ENCODE measurements at places on chromosomes 5 and 9.

DNA sequence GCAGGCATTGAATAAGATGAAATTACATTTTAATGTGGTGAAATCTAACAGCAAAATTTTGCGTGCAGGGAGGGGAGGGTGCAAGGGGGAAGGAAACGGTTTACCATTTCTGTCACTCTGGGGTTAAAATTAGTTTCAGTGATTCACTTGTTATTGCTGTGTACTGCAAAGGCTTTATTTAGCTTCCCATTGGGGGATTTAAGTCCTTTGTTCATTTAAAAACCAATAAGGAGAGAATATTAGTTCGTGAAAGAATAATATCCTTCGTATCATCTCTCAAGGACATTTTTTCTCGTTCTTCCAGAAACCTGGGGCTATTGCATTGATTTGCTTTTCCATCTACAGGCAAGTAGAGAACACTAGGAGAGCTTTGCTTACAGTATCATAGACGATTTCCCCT is 667.8 kb upstream of the RGMB start:
- DNase-seq = no peak

- no peak for DNase-seq
Observed at GRCh38 chr5:175463641-175464040, 14.7 kb upstream of the SFXN1 start.

GRCh38 chr5:56311306-56311905 is 78.3 kb upstream of the ANKRD55 start:
- no peak for DNase-seq

DNA sequence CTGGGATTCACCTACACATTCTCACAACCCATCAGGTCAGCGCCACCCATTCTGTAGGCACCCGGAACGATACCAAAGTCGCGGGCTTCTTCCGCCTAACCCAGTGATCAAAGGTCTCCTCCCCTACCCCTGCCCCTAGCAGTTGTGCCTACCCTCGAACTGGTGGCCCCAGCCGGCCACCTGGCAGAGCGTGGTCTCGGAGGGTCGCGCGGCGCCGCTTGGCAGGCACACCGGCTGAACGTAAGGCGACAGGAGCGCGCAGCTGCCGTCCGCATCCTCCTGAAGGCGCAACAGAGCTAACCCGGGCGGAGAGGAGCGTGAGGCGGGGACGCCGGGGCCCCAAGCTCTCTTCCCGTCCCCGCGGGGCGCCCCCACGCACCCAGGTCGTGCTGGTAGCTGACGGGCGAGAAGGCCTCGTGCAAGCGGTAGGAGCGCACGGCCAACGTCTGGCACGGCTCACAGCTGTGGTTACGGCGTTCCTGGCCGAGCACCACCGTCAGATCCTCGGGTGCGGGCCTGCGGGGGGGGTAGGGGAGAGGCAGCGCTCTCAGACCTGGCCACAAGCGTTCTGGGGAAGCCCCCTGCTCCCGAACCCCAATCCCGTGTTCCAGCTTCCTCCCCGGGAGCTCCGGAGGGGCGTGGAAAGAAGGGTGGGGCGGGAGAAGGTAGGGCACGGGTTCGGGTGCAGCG is 2.8 kb upstream of the PFN3 start:
- DNase-seq = peak; percentile 63

- DNase-seq = no peak
Observed at GRCh38 chr9:133080161-133080560, 18.4 kb downstream of the CEL start.

DNA sequence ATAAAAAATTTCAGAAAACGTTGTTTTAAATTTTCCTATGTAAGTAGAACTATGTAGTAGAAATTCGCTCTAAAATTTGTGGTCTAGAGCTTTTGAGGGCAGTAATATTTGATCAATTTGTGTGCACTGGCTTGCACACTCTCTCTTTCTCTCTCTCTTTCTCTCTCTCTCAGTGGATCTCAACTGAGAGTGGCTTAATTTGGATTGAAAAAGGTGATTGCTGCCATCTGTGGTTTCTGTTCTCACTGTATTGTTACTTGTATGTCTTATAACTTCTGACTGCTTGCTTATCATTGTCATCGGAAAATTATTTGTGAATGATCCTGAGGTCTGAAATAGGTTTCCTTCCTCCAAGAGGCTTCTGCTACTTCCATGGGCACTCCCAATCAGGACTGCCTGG is 368.2 kb downstream of the KCTD16 start:
- DNase-seq = no peak

- no peak for DNase-seq
Observed at GRCh38 chr5:135533334-135533733, 2.4 kb downstream of the NEUROG1 start.

- peak; percentile 10 for DNase-seq
Observed at GRCh38 chr5:59562756-59563389, 330.7 kb downstream of the PDE4D start.

DNA sequence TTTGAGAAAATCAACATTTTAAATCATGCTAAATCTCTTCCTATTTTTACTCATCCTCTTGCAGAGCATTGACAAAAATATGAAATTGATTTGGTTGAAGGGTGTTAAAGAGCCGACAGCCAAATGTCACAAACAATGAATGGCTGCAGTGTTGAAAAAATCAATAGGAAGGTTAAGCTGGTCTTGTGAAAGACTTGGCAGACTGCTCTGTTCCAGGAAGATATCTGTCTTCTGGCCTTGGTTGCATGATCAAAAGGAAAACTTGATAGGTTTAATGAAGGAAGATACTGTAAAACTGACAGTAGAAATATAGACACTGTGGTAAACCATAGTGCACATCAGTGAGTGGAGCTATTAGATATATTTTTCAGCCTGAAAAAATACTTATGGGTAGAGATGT is 103.6 kb downstream of the PBX3 start:
- no peak for DNase-seq

DNA sequence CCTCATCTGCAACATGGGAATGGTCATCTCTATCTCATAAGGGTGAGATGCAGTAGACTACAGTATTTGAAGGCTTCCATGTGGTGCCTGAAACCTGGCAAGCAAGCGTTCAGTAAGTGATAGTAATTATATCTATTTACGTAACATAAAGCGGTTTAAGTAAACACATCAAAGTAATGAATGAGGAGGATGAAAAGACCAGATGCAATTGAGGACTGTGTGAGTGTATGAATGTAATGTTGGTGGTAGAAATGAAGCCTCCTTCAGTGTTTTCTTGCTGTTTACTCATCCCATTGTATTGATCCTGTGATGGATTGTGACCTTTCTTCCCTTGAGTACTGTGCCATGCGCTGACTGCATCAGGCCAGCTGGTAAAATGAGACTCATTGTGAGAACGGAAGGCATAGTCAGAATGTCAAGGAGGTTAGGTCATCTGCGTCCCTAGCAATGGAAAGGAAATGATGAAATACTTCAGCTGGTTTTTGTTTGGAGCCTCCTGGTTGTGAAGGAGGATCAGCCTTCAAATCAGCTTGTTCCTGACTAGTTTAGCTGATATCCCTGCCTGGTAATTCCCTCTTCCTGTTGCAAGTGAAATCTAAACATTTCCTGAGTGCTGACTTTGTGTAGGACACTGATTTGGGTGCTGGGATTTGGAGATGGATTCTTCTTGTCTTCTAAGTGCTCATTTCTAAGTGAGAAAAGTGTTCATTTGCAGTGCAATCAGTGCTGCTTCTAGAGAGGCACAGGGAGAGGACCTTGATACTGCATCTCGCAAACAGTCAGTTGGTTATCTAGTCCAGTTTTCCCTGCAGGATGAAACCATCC is 35.6 kb downstream of the TNFSF8 start:
- no peak for DNase-seq

GRCh38 chr5:180070756-180071530 is 616 bp downstream of the RNF130 start:
- DNase-seq = no peak

GRCh38 chr5:132425009-132425937 is 55.8 kb downstream of the SLC22A5 start:
- peak; percentile 82 for DNase-seq

DNA sequence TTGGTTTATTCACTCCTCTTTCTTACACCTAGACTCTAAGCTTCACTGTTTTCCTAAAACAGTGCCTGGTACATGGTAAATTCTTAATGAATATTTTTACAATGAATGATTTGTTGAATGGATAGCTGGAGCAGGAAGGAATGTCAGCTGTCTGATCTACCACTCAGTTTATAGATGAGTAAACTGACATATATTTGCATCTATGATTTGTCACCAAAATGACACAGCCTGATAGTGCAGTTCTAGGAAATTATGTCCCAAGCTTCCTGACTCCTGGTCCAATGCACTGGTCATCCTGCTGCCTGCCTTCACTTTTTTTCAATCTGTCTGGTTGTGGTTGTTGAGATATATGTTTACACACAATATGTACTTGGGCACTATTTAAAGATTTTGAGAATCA is 651.7 kb upstream of the WWC1 start:
- no peak for DNase-seq

DNA sequence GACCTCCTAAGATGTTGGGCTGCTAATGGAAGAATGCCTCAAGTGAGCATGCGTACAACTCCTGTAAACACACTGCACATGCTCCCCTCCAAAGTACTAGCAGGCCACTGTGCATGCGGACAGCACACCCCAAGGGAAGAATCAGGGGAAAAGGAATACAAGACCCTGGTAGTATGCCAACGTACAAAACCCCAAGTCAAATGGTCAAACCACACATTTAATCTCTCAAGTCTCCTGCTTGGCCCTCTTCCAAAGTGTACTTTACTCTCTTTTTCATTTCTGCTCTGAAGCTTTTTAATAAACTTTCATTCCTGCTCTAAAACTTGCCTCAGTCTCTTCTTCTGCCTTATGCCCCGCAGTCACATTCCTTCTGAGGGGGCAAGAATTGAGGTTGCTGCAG is 466.4 kb downstream of the DMRTA1 start:
- no peak for DNase-seq

DNA sequence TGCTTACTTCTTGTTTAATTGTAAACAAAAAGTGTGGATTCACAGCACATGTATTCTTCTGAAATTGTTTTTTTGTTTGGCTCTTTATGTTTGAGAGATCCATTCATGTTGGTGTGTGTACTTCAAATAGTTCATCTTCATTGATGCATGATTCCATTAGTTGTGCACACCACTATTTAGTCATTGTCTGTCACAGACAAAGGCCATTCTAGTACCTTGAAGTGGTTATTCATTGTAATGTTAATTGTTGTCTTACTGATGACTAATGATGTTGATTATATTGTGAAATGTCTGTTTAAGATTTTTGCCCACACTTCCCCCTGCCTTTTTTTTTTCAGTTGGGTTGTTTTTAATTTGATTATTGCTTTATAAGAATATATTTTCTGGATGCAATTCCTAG is 391.3 kb downstream of the DIRAS2 start:
- no peak for DNase-seq

GRCh38 chr9:104725014-104725413 is 22.5 kb upstream of the NIPSNAP3A start:
- no peak for DNase-seq

DNA sequence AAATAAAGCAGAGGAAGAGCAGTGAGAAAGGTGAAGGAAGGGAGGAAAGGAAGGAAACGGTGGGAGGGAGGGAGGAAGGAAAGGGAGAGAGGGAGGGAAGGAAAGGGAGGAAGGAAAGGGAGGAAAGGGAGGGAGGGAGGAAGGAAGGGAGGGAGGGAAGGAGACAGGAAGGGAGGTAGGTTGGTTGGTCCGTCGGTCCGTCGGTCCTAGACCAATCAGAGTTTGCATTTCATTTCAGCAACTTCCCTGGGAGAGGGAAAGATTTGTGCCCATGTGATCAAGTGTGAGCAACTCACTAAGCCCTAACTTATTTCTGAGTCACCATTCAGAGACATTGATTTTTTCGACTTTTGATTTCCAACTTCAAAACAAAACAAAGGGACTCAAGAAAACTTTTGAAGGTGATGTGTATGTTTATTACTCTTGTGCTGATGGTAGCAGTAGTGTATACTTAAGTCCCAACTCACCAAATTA is 18.8 kb downstream of the NANS start:
- DNase-seq = peak; percentile 49

GRCh38 chr9:118882684-118883083 is 486.6 kb downstream of the BRINP1 start:
- DNase-seq = no peak

DNA sequence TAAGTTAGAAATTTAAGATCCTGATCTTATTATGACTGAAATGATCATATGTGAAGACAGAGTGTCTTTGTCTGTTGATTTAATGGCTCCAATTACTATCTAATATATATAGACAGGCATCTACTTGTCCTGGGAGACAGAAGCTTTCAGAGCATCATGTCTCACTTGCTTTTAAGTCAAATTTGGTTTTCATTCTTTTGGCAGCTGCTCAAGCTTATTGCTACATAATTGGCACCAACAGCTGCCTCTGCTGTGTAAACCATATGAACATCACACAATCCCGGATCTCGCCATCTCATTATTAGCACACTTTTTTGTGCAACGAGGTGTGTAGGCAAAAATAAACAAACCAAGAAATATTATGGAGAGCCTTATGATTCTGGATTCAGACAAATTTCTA is 1717.9 kb downstream of the EFNA5 start:
- no peak for DNase-seq

DNA sequence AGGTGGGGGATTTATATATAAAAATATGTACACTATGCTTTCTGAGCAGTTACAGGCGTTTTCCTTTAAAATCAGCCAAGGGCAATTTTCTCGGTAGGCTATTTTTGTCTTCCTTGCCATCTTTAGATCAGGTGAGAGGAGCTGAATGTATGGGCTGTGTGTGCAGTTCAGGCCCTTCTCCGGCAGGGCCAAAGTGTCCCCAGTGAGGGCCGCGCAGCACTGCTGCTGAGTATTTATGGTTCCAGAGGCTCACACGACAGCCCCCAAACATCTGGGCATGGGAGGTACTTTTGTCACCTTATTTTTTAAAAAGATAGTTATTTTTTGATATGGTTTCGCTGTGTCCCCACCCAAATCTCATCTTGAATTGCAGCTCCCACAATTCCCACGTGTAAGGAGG is 11.5 kb downstream of the GFPT2 start:
- DNase-seq = no peak

GRCh38 chr5:179416114-179416822 is 71.0 kb upstream of the ADAMTS2 start:
- no peak for DNase-seq

DNA sequence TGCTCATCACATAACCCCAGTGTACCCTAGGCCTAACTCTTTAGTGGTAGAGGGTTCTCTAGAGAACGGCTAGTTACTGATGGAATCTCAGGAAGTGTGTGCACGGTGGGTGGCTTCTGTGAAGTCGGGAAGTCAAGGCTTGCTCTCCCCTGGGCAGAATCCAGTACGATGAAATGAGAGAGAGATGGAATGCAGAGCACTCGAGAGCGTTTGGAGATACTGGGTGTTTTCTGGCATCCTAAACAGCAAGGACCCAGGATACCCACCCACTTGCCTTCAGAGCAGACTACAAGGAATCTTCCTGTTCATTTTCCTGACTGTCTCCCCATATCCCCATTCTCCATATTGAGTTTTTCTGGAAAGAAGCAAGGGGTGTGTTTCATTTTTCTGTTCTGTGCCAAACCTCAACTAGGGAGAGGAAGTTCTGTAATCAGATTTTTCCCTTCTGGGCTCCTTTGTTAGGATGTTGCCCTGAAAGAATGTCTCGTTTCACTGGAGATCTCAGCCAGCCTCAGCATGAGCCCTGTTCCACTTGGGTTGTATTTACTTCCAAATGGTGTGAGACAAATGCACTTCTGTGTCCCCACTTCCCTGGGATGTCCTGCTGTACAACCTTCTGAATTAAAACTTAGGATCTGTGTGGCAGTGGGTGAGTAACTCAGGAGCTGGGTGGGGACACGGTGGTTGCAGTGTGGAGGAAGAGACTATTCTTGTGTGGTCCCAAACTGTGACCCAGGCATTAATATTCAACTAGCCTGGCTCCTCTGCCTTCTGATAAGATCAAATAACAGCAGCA is 108.9 kb upstream of the SPRY4 start:
- DNase-seq = no peak
